ENCODE measurements at places on chromosomes 11 and 22.

- DNase-seq, result no peak
Measured at GRCh38 chr11:119368121-119369034, 13.1 kb downstream of the USP2 start.

DNA sequence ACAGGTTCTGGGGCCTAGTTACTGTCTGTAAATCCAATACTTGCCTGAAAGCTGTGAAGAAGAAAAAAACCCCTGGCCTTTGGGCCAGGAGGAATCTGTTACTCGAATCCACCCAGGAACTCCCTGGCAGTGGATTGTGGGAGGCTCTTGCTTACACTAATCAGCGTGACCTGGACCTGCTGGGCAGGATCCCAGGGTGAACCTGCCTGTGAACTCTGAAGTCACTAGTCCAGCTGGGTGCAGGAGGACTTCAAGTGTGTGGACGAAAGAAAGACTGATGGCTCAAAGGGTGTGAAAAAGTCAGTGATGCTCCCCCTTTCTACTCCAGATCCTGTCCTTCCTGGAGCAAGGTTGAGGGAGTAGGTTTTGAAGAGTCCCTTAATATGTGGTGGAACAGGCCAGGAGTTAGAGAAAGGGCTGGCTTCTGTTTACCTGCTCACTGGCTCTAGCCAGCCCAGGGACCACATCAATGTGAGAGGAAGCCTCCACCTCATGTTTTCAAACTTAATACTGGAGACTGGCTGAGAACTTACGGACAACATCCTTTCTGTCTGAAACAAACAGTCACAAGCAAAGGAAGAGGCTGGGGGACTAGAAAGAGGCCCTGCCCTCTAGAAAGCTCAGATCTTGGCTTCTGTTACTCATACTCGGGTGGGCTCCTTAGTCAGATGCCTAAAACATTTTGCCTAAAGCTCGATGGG, 13.5 kb downstream of the PIK3IP1 start:
- no peak for DNase-seq

DNA sequence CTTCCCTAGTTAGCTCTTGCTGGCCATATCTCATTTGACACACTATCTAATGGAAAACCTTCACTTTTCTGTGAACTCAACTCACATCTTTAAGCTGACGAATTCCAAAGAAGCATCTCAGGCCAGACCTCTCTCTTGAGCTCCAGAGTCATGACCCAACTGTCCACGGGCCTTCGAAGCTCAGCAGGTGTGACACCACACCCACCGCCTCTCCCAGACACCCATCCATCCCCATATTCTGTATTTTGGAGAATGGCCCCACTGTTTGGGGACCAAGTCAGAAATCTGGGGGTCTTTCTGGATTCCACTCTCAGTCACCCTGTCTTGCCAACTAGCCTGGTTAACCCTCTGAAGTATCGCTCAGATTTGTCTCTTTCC, 125.8 kb downstream of the ST3GAL4 start:
- no peak for DNase-seq

- no peak for DNase-seq
Measured at GRCh38 chr11:34162856-34163255, 57.4 kb downstream of the NAT10 start.

GRCh38 chr11:106132582-106133354, 55.3 kb downstream of the AASDHPPT start:
- no peak for DNase-seq

- DNase-seq, result no peak
Measured at GRCh38 chr22:39453765-39454378, 2.9 kb upstream of the MGAT3 start.

DNA sequence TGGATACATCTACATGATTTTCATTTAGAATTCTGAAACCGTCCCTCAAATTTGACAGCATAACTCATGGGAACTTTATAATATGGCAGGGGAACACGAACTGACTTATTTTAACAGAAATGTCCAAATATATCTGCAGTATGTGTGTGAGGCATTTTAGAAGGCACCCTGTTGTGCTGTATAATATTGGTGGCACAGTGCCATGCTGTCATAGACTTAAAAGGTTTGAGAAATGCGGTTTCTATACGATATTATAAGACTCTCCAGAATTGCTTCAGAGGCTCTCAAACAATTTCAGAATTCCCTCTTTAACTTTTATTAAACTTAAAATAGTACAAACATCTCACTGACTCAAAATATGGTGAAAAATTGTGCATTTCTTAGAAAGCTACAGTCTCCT, 181.6 kb downstream of the MSANTD4 start:
- no peak for DNase-seq

- DNase-seq, result no peak
Measured at GRCh38 chr22:40399621-40400020, 29.2 kb downstream of the SGSM3 start.

DNA sequence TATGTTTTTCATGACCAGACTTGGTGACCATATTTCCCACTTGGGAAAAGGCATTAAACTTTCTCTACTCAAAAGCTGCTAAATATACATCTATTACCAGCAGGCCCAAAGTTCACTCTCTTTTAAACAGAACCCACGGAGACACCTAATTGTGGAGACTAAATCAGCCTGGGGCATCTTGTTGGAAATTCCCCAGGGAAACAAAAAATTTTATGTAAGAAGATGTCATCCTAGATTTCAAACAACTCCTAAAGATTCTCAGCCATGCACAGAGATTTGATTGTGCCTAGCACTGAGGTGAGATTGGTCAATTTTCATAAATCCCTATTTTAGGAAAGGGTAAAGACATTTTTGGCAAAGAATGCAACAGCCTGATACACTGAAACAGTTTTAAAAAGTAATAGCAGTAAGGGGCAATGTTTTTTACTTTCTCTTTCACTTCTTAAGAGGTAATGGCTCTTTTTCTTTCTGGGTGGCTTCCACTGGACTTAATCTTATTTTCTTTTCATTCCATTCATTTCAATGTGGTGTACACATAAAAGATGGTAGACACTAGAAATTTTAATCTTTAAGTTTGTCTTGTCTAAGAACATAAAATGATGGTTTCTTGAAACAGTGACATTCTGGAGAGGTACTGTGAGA, 9.6 kb downstream of the OR52N2 start:
- no peak for DNase-seq

DNA sequence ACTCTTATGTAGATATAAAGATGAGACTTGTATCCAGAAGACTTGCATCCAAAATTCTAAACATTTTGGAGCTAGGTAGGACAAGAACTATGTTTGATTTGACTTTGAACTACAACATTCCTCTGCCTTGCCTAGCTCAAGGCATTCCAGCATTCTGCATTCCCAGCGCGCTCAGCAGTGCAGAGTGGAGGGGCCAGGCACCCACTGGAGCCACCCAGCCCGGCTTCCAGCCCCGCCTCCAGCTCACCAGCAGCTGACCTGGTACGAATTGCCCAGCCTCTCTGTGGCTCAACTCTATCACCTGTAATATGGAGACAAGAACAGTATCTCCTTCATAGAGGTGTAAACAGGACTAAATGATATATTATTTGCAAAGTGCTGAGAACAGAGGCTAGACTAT, 28.8 kb downstream of the PRDM10 start:
- no peak for DNase-seq

DNA sequence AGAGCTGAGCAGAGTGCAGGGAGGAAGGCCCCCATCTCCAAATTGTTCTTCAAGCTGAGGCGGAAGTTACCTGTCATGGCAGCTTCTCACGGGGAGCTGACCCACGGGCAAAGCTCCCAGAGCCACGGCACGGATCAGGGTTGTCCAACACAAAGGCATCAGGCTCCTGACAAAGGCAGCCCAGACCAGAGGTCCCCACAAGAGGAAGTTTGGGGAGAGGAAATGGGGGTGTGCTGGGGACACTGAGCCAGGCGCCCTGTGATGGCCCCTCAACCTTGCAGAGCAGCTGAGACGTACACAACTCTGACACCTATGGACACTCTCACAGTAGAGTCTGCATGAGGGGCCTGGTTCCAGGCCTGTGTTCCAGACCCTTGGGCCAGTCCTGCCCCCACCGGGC, 95.6 kb downstream of the CTTN start:
- no peak for DNase-seq

- DNase-seq, result no peak
Measured at GRCh38 chr22:41969110-41969646, at the start of gene SEPTIN3. TSS of gene SEPTIN3 (plus strand) at chr22:41969443. CDS start at chr22:41971493, 2,050 bp downstream.

- DNase-seq, result no peak
Measured at GRCh38 chr11:73969991-73970800, 12.4 kb downstream of the UCP2 start.

DNA sequence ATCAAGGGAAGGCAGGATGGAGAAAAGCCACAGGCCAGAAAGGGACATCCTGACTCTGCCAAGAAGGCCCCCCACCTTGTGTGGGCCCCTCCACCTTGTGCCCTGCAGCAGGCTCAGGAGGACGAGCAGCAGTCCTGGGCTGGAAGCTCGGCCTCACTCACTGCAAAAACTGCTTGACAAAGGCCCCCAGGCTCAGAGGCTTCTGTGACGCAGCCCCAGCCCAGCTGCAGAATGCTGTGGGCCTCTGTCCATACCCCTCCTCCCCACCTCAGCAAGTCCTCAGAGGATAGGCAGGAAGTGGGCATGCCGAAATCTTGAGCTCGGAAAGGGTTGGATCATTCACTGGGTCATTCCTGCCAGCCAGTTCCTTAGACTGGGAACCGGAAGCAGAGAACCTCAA, 61.9 kb downstream of the NRXN2 start:
- DNase-seq, result no peak

- no peak for DNase-seq
Measured at GRCh38 chr11:128925250-128925600, 17.4 kb downstream of the TP53AIP1 start.

- no peak for DNase-seq
Measured at GRCh38 chr11:123054301-123055065, 7.5 kb downstream of the HSPA8 start.

DNA sequence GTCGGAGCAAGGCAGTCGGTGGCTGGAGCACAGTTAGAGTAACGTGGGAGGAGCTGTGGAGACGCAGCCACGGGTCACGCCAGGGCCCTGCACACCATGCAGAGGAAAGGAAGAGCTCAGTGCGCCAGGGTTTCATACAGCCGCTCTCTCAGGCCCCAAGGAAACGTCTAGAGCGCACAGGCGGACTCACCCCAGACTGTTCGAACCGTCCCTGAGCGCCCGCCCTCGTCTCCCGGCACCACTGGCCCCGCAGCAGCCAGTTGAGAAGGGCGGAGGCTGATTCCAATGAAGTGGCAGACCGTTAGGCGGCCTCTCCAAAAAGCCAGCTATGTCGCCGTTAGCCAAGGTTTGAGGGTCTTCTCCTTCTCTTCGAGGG, 483 bp upstream of the HYLS1 start:
- DNase-seq, result no peak

- no peak for DNase-seq
Measured at GRCh38 chr11:34758262-34758661, 137.4 kb downstream of the EHF start.

DNA sequence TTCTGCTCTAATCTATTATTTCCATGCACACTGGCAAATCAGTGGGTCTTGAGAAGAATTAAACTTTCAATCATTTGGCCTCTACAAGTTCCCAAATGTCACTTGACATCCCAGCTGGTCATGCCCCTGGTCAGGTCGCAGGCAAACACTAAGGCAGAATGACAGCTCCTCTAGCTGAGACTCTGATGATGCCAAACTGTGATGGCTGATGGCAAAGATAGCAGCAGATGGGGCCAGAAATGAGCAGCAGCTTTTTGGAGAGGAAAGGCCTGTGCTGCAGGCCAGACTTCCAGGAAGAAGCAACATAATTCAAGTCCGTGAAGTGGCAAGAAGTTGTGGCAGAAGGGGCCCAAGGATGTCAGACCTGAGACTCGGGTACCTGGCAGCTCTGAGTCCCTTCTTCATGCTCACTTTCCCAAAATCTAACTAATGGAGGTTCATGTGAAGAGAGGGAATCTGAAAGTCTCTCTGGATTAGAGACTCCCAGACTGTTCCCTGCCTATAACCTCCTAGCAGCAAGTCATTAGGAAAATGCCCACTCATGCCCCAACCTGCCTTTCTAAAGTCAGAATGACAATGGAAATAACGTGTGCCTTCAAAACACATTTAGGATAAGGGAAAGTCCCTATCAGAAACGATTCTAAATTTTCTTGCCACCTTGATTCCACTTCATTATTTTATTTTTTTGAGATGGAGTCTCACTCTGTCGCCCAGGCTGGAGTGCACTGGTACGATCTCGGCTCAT, 9.4 kb upstream of the PMM1 start:
- no peak for DNase-seq

DNA sequence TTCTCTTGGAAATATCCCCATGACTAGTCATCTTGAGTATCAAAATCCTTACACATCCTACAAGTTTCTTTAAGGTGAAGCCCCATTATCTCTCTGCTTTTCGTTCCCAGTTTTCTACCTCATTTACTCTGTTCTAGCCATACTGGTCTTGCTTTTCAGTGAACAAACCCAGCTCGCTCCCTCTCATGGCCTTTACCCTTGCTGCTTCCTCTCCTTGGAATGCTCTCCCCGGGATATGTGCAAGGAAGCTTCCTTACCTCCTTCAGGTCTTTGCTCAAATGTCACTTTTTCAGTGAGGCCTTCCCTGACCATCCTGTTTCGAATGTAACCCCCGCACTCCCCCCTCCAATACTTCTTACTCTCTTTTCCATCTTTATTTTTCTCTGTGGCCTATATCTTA, 331.8 kb downstream of the DYNC2H1 start:
- no peak for DNase-seq

GRCh38 chr11:63775191-63775590, 6.6 kb upstream of the ZFTA start:
- no peak for DNase-seq

- DNase-seq, result no peak
Measured at GRCh38 chr22:29936186-29936585, 53.2 kb downstream of the MTMR3 start.

DNA sequence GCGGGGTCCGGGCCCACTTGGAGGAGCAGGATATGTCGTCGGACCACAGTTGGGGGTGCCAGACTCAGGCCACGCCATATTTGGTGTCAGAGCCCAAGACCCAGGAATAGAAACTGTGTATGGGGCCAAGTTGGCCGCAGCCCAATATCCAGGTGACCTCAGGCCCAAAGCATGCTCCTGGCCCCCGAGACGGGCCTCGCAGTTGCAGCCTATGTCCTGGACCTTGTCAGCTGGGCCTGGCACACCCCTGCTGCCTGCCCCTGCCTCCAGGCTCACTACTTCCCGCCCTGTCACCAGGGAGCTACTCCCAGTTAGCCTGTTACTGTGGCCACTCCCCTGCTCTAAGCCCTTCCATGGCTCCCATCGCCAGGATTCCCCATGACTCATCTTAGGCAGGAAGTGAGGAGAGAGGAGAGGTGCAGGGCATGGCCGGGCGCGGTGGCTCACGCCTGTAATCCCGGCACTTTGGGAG, 23.1 kb downstream of the A4GALT start:
- DNase-seq, result no peak

- no peak for DNase-seq
Measured at GRCh38 chr22:32375678-32376450, 18.2 kb downstream of the RFPL3 start.

- no peak for DNase-seq
Measured at GRCh38 chr11:126884594-126884993, 116.0 kb downstream of the KIRREL3 start.

DNA sequence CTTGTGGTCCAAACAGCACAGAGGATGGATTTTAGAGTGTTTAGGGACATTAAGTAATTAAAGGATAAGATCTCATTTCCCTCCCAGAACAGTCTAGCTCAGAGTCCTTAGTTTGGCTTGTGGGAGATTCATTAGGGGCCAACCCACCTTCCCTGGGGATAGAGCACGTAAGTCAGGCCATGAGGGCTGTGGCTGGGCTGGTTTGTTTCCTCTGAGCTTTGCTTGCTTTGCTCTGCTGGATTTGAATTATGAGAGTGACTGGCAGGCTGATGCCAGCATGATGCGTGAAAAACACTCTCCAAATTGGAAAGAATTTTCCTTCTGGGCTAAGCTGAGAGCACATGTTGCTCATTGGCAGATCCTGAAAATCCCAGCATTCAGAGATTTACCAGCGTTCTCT, 84.7 kb upstream of the HEPHL1 start:
- no peak for DNase-seq

GRCh38 chr11:59259867-59260475, 47.2 kb upstream of the MPEG1 start:
- no peak for DNase-seq
